ENCODE measurements at places on chromosomes 16 and 17.

DNA sequence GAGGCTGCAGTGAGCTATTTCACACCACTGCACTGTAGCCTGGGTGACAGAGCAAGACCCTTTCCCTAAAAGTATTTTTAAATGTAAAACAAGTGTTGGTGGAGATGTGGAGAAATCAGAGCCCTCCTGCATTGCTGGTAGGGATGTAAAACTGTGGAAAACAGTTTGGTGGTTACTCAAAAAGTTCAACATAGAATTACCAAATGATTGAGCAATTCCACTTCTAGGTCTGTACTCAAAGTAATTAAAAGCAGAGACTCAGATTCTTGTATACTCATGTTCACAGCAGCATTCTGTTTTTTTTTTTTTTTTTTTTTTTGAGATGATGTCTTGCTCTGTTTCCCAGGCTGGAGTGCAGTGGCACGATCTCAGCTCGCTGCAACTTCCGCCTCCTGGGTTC, 141.8 kb downstream of the PITPNC1 start:
- peak; percentile 56 for DNase-seq

DNA sequence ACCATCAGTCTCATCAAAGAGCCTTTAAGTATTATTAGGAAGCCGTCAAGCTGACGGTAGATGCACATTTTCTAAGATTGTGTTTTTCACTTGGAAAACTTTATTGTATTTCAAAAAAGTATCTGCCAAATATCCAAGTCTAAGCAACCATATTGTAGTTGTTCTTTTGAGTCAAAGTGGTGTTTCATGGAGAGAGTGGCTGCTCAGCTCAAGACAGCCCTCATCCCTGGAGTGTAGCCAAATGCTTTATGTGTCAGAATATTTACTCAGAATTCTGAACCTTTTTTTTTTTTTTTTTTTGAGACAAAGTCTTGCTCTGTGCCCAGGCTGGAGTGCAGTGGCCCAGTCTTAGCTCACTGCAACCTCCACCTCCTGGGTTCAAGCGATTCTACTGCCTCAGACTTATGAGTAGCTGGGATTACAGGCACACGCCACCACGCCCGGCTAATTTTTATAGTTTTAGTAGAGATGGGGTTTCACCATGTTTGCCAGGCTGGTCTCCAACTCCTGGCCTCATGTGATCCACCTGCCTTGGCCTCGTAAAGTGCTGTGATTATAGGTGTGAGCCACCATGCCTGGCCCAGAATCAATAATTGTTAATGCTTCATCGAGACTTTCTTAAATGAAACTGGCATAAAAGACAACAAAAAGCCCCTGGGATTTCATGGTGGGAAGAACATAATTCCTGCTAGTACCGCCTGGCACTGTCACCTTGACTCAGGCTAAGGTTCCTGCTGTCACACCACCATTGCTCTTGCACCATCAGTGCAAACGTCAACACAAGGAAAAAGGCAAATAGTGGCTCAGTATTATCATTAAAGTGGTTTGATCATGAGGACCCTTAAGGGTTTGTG, 45.5 kb downstream of the PRKCA start:
- peak; percentile 61 for DNase-seq

DNA sequence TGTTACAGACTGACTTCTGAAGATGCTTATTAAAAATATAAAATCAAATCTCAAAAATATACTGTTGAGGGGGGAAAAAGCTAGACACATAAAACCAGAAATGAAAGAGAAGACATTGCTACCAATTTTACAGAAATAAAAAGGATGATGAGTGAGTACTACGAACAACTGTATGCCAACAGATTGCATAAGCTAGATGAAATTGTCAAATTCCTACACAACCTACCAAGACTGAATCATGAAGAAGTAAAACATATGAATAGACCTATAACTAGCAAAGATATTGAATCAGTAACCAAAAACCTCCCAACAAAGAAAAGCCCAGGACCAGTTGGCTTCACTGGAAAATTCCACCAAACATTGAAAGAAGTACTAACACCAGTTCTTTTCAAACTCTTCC, 3.5 kb upstream of the CAPNS2 start:
- DNase-seq, result no peak

DNA sequence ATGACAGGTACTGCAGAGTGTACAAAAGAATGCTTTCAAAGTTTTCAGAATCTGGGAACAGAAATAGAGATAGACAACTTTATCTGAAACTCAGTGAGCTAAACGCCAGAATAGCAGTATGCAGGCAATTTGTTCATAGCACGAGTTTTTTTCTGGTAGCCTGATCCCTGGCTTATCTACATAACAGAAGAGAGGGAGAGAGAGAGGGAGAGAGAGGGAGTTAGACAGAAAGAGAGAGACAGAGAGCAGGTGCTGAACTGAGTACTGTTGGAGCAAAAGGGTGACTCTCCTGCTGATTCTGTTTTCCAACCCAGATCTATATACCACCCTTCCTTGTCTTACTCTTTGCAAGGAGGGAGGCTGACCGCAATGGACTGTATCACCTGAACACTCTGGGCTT, 388.0 kb upstream of the CA10 start:
- no peak for DNase-seq

DNA sequence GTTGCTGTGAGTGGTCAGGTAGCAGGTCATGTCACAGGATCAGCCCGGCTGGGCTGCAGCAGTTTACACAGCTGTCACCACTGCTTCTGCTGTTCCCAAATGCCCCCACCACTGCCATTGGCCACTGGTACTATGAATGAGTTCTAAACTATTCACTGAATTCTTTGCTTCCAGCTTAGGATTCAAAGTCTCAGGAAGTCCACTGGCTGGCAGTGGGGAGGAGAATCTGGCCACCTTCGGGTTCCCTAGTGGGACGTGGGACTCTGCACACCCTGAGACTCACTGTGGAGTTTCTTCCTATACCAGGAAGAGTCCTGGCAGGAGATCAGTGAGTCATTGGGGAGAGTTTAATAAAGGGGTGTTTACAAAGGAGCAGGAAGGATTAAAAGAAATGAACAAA, 6.9 kb downstream of the MT1X start:
- DNase-seq, result peak; percentile 34

GRCh38 chr17:31452561-31453110, 61.2 kb downstream of the RAB11FIP4 start:
- DNase-seq, result no peak

- no peak for DNase-seq
These were observed 10.5 kb upstream of the ALDOA start for GRCh38 chr16:30054959-30055553.

DNA sequence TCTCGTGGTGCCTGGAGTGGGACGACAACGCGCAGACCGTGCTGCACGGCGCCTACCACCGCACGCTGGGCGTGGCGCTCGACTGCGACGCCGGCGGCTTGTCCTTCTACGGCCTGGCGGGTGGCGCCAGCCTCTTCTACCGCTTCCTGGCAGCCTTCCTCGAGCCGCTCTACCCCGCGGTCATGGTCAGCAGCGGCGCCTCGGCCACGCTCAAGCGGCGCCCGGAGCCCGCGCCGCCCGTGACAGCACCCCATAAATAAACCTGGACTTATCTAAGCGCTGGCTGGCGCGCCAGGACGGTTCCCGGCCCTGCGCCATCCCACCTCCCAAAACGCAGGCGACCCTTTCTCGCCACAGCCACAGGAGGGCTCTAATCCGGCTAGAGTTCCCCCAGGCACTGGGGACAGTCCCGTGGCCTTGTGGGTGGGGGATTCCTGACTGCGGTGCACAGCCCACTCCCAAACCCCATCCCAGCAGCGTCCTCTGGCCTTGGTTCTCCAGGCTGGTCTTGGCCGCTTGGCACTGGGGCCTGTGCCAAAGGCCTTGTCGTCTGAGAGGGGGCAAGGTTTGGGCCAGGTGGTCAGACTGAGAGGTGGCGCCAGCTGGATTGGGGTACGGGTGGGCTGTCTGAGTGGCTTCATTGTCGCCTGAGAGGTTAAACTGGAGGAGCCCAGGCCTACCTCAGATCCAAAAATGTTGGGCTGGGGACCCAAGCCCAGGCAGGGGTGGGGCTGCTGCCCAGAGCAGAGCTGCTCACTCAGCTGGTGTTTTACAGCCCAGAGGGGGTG, 10.1 kb upstream of the SLC16A5 start:
- DNase-seq, result no peak

DNA sequence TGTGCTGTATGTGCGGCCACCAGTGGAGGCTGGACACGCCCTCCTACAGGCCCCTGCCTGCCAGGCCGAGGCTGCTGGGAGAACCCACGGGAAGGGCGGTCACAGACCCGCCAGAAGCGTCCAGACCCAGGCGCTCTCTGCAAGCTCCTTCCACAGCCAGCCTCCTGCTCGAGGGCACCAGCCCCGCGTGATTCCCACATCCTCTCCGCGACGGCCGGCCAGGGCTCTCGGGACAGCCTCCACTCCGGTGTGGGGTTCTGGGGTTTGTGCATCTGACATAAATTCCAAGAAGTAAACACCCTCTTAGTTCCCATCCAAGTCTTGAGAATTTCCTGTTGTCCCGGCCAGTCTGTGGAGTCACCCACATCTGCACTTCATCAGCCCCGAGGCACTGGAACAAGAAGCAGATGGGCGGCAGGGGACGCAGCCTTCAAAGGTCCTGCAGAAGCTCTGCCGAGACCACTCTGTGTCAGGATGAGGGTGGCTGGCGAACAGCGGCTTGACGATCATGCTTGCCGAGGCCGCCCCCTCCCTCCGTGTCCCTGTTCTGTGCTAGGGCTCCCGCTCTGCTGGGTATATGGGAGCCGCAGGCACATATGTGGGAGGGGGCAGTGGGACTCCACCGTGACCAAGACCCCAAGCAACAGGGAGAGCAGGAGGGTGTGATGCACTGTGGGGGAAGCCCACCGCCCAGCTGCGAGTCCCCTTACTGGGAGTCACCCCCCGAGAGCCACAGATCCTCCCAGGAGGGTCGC, 2.4 kb upstream of the TMEM204 start:
- DNase-seq, result no peak

- DNase-seq, result peak; percentile 17
These were observed 34.3 kb upstream of the TMEM92 start for GRCh38 chr17:50239937-50240336.

DNA sequence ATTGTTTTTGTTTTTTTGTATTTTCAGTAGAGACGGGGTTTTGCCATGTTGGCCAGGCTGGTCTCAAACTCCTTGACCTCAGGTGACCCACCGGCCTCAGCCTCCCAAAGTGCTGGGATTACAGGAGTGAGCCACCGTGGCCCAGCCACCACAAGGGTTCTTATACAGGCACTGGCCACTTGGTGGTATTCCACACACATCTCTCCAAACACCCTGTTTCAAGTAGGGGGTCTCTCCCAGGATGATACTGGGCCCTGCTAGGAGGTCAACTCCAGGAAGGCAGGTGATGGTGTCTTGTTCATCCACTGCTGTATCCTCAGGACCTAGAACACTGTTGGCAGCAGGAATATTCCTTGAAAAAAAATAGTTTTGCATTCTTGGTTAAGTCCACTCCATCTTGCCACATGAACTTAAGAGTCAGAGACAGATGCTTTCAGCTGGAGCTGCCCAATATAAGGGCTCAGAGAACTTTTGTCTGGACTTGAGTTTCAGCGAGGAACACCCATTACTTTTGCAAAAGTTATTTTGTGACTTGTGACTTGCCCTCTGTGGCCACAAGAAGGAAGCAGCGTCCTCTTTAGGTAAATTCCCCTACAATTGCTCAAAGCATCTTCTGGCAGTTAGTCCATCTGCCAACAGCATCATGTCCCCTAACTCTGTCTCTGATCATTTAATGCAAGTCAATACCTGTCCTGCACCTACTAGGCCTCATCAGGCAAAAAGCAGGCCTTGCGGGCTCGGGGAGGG, 7.4 kb upstream of the EEF2K start:
- no peak for DNase-seq

DNA sequence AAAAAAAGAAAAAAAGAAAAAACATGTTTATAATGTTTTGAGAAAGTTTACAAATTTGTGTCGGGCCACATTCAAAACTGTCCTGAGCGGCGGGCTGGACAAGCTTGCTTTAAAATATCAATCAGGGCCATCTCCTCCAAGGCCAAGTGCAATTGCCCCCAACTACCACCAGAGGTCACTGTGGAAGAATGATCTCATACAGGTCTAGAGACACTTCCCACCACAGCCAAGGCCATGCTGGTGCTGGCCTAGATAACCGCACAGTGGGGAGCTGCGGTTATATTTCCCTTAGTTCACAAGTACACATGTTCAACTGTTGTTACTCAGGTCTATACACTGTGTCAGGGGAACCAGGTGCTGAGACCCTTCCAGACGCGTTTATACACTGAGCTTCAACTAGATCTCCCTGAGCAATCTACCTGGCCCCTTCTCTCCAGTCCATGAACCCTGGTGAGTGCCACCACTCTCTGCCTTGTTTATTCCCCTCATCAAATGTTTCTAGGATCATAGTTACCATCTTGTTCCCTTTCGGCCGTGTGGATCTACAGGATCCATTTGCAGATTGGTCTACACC, 83.8 kb upstream of the CCL2 start:
- peak; percentile 35 for DNase-seq

DNA sequence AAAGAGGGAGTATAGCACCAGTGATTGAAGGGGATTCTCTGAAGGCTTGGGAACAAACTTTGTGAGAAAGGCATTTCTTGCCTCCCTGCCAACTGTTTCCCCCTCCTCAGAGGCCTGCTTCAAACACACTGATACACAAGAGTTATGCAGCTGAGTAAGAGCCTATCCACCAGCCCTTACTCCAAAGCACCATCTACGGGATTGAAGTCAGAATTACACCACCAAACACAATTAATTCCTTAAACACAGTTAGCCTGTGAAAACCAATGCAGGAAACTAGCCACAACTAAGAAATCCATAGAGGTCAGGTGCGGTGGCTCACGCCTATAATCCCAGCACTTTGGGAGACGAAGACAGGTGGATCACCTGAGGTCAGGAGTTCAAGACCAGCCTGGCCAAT, 138.3 kb downstream of the SHCBP1 start:
- DNase-seq, result no peak

DNA sequence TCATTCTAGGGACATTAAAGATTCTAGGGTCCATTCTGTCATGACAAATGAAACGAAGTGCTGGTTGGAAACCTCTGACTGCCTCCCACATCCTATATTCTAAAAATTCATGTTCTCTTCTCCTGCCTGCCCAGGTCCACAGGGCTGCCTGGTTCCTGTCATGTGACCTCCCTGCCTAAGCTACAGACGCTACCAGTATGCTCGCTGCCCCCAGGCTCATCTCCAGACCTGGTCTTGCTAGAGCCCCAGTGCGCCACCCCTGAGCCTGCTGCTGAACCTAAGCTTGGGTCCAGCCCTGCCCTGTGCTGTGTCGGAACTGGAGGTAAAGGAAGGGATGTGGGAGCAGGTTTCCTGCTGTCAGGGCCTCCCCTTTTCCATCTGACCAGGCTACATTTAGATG, 231.6 kb upstream of the CDH5 start:
- no peak for DNase-seq

DNA sequence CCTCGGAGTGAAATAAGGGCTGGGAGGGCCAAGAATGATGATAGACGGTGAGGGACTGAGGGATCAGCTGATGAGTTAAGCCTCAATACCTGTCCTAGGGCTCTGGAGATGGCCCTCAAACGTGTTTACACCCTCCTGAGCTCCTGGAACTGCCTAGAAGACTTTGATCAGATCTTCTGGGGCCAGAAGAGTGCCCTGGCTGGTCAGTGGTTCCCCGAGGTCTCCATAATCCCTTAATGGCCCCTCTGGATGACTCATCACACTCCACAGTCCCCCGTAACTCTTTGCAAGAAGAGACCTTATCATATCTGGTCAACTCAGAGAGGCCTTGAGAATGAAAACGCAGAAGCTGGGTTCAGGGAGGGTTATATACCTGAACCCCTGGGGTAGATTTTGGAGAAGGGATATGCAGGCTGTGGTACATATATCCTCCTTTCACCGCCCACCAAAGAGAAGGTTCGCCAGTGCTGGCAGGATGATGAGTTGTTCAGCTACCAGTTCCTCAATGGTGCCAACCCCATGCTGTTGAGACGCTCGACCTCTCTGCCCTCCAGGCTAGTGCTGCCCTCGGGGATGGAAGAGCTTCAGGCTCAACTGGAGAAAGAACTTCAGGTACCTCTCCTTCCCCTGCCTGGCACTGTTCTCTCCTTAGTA, 3.1 kb downstream of the ALOX12 start:
- no peak for DNase-seq

Measured in HCEC 1CT (cell line).